Stimulated activated CD4-positive, alpha-beta T cell treated with anti-CD3 and anti-CD28 coated beads, Interleukin-1b, Interleukin-23, amount 100 ng/mL, for 1 hour (primary cell): ENCODE measurements at places on chromosomes 13 and 19.

- no peak for DNase-seq
Observed at GRCh38 chr13:114073881-114074612, 58.4 kb downstream of the RASA3 start.

GRCh38 chr19:50555450-50556281 is 12.6 kb downstream of the LRRC4B start:
- DNase-seq = no peak

- DNase-seq = no peak
Observed at GRCh38 chr19:18001777-18002345, 6.1 kb upstream of the ARRDC2 start.

DNA sequence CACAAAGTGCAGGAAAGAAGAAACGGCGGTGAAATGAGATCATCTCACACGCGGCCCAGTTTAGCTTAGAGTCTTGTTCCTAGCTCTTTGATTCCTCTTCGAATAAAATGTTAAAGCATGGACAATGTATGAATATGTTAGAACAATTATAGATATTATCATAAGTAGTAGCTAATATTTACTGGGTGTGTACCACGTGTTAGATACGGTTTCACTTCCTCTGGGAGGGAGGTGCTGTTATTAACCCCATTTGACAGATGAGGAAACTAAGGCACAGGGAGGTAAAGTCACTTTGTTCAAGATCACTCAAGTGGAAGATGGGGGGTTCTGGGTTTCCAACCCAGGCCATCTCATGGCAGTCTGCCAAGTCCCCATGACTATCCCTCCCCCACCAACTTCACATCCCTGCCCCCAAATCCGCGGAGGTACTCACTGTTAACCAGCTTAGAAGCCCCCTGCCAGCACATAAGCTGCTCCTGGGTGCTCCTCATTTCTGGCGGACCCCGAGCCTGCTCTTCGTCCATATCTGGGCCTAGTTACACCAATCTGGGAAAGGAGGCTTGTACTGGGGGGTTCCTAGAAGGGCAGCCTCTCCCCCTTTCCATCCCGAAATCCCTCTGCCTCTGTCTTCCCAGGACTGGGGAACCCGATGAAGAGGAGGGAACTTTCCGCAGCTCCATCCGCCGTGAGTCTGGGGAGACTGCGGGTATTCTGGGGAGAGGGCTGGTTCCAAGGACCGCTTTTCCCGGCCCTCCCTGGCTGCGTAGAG is 1.0 kb upstream of the FXYD7 start:
- no peak for DNase-seq

DNA sequence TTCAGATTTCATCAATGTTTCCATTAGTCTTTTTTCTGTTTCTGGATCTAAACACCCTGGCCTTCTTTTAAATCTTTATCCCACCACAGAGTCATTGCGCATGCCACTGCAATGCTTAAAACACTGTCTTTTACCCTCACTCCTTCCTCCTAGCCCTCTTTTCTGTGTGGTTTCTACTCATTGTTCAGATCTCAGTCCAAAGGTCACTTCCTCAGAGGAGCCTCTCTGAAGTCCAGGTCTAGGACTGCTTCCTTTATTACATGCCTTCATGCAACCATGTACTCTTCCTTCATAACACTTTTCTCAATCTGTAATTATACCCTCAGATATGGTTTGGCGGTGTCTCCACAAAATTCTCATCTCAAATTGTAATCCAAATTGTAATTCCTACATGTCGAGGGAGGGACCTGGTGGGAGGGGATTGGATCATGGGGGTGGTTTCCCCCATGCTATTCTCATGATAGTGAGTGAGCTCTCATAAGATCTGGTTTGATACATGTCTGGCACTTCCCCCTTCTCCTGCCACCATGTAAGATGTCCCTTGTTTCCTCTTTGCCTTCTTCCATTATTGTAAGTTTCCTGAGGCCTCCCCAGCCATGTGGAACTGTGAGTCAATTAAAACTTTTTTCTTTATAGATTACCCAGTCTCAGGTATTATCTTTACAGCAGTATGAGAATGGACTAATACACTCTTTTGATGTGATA is 808.9 kb downstream of the DIAPH3 start:
- DNase-seq = no peak
